Liver (tissue), 10 donors: ENCODE measurements at places on chromosomes 6 and 20. TPM values are rescaled to one million over a fixed set of nuclear protein-coding genes. Genes with fewer than 3 reads are reported as not detected.

GRCh38 chr6:95227351-95227750, 350.0 kb upstream of the MANEA start:
- no peaks in the 10 kb centered on the region for H3K4me1 ChIP-seq
- DNase-seq: no peak
- no peak overlapping the region for H3K4me3 ChIP-seq
- peaks cover 5% of the 10 kb centered on the region for H3K27me3 ChIP-seq
- no peaks in the 10 kb centered on the region for H3K36me3 ChIP-seq
- H3K27ac ChIP-seq: no peak overlapping the region

DNA sequence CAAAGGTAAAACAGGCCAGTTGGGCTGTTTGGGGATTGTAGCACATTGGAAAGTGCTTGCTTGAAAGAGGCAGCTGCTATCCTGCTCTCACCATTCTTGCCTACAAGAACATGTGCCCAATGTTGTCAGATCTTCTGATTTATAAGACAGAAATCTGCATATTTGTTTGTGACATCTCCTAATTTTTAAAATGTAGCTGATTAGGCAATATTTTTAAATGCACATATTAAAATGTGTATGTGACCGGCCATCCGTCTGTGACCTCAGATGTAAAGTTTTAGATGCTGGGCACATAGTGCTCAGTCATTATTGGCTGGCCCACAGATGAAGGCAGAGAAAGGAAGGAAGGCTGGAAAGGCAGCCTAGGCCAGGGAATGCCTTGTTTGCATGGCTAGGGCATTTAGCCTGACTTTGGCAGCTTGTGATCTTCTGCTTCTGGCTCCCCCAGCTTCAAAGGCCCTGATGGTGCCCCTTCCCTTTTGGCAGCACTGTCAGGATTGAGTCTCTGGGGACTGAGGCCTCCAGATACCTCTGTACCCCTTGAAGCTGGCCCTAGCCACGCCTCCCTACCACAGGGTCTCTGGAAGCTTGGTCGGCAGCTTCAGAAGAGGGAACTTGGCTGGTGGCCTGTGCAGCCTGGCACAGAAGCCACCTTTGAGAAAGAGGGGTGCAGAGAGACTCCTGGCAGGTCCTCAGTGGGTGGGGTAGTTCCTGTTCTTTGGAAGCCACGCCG, 6.4 kb downstream of the SNPH start:
- no peak overlapping the region for H3K27ac ChIP-seq
- H3K36me3 ChIP-seq: no peaks in the 10 kb centered on the region
- no peaks in the 10 kb centered on the region for H3K27me3 ChIP-seq

- H3K36me3 ChIP-seq: peaks cover 1% of the 10 kb centered on the region
- no peak for DNase-seq
- H3K4me1 ChIP-seq: peaks cover 7% of the 10 kb centered on the region
- no peaks in the 10 kb centered on the region for H3K27me3 ChIP-seq
- no peak overlapping the region for H3K4me3 ChIP-seq
- H3K27ac ChIP-seq: no peak overlapping the region
These were observed 27.1 kb downstream of the CDYL start for GRCh38 chr6:4803343-4803744.

DNA sequence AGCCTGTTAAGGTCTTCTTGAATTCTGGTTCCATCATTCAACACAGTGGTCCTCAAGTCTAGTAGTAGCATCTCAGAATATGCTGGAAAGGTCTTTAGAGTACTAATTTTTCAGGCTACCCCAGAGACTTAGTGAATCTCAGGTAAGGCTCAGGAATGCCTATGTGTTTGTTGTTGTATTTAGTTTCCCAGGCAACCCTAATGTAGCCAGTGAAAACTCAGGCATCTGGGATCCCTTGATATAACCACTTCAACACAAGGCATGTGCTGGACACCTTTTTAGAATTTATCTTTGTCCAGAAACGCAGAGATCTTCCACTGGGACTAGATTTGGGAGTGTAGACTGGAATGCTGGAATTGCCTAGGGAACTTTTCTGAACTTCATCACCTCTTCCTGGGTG, 597.9 kb upstream of the FLRT3 start:
- H3K4me1 ChIP-seq: no peaks in the 10 kb centered on the region
- no peak for DNase-seq
- H3K4me3 ChIP-seq: no peak overlapping the region

DNA sequence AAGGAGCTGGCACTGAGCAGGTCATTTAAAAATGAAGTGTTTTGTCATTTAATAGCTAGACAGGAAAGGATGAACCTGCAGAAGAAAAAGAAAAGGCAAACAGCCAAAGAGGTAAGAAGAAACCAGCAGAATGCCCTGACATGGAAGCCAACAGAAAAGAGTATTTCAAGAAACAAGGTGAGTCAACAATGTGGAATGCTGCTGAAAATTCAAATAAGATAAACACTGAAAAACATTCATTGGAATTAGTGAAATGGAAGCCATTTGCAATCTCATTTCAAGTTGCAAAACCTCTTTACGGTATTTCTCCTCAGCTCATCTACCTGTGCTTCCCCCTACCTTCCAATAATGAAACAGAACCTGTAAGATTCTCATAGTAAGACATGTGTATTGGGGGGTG, 59.6 kb downstream of the RWDD2A start:
- no peak overlapping the region for H3K4me3 ChIP-seq
- H3K27me3 ChIP-seq: no peaks in the 10 kb centered on the region
- DNase-seq: no peak
- peaks cover 5% of the 10 kb centered on the region for H3K4me1 ChIP-seq
- no peak overlapping the region for H3K27ac ChIP-seq

GRCh38 chr6:36714511-36714910, 16.9 kb downstream of the RAB44 start:
- no peaks in the 10 kb centered on the region for H3K36me3 ChIP-seq
- H3K27me3 ChIP-seq: no peaks in the 10 kb centered on the region
- no peak overlapping the region for H3K27ac ChIP-seq
- H3K4me3 ChIP-seq: no peak overlapping the region
- DNase-seq: no peak

- no peaks in the 10 kb centered on the region for H3K27me3 ChIP-seq
These were observed 46.3 kb downstream of the MCM8 start for GRCh38 chr20:5996765-5997164.

DNA sequence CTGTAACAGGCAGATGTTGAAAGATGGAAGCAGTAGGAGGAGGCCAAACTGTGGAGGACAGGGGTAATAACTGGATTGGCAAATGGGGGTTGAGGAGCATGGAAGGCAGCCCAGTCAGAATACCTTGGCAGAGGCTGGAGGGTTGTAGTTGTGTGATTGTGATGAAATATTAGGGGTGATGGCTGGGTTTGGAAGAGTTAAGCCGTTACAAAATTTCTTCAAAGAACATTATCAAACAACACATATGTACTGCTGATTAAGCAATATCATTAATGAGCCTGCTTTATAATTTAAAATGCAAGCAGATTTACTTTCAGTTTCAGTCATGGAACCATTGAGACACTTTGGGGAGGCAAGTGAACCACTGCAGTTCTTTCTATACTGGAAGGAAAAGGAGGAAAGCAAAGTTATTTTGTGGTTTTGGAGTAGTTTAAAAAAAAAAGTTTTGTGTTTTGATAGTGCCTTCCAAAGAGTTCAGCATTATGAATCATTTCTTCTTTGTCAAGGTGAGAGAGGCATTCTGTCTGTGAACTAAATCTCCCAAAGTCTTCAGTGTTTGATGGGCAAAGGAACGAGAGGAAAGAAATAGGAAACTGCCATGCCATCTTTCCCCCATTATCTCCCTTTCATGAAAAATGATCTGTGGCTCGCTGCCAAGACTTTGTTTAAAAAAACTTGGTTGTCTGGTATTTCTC, 20.7 kb downstream of the FOXO3 start:
- no peaks in the 10 kb centered on the region for H3K27me3 ChIP-seq
- peak overlapping the region; percentile 59 for H3K27ac ChIP-seq
- peaks cover 2% of the 10 kb centered on the region for H3K36me3 ChIP-seq
- peaks cover 59% of the 10 kb centered on the region for H3K4me1 ChIP-seq
- DNase-seq: no peak

- no peaks in the 10 kb centered on the region for H3K27me3 ChIP-seq
- H3K36me3 ChIP-seq: no peaks in the 10 kb centered on the region
- no peaks in the 10 kb centered on the region for H3K4me1 ChIP-seq
- H3K4me3 ChIP-seq: no peak overlapping the region
- DNase-seq: no peak
These were observed 43.0 kb downstream of the TSPYL4 start for GRCh38 chr6:116210750-116211425.

DNA sequence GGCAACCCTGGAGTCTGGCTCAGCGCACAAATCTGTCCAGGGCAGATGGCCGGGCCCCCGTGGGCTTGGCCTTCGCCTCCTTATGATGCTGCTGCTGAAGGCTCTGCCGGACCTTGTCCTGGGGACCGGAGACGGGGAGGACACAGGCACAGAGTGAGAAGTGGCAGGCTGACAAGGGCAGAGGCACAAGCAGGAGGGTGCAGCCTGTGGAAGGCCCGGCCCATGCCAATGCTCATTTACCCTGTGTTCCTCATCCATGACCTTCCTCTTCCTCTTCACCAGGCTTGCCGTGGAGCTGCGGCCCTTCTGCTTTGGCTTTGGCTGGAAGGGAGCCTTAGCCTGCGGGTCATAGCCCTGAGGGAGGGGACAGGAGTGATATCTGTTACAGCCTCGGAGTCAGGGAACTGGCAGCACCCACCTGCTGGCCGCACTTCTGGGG, 2.4 kb downstream of the B3GALT4 start:
- peaks cover 2% of the 10 kb centered on the region for H3K4me1 ChIP-seq
- no peak for DNase-seq
- no peak overlapping the region for H3K4me3 ChIP-seq

DNA sequence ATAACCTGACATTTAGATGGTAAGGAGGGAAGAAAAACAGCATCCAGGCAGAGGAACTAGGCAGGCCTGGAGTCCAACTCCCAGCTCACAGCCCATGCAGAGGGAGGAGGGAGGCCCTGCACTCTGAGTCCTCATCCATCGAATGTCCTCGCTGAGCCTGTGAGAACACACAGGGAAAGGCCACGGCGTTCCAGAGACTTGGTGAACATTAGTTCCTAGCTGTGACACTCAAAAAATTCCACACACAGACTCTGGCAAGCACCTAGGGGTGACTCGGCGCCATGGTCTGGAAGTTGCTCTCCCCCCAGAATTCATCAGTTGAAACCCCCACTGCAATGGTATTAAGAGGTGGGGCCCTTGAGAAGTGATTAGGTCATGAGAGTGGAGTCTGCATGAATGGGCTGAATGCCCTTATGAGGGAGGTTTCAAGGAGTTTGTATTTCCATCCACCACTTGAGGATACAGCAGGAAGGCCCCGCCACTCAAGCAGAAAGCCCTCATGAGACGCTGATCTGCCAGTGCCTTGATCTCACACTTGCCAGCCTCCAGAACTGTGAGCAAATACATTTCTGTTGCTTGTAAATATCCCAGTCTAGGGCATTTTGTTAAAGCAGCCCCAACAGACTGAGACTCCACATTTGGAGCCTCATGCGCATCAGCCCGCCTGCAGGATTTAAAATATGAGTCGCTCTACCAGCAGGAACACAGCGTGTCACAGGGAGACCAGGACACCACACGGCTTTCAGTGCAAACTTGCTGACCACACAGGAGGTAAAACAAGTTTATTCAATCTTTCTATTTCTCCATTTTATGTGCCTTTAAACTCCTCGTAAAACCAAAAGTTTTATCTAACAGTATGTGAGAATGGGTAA, 73.9 kb downstream of the WDR27 start:
- H3K36me3 ChIP-seq: peaks cover 15% of the 10 kb centered on the region
- H3K4me3 ChIP-seq: no peak overlapping the region
- no peak for DNase-seq

DNA sequence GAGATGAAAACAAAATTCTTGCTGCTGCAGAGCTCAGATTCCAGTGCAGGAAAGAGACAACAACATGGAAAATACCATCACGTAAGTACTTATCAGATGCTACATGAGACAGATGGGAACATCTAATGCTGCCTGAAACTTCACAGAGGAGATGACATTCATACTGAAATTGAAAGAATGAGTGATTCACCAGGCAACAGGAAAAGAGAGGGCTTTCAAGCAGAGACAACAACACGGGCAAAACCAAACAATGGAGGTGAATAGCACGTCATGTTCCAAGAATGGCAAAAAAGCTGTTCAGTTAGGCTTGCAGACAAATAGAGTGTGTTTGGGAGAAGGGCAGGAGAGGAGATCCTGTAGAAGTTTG, 39.3 kb downstream of the GTF2H5 start:
- H3K36me3 ChIP-seq: no peaks in the 10 kb centered on the region
- H3K27me3 ChIP-seq: no peaks in the 10 kb centered on the region
- no peak for DNase-seq
- H3K4me1 ChIP-seq: no peaks in the 10 kb centered on the region
- no peak overlapping the region for H3K27ac ChIP-seq
- no peak overlapping the region for H3K4me3 ChIP-seq

DNA sequence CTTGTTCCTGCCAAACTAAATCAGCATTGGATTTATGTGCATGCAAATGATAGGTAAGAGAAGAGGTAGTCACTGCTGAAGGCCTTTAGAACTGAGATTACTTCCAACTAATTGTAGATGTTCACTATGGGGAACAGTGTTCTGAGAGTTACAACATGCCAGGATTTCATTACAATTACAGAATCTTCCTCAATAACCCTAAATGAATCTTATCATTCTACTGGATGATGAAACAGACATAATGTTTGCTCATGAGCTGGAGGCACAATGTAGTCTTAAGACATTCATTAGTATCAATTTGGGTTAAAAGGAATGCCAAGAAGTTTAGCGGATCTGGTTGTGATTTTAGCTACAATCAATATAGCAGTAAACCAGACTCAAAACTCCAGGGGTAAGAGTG, 248.9 kb upstream of the THEMIS start:
- no peak overlapping the region for H3K4me3 ChIP-seq
- H3K36me3 ChIP-seq: no peaks in the 10 kb centered on the region
- no peaks in the 10 kb centered on the region for H3K4me1 ChIP-seq
- no peaks in the 10 kb centered on the region for H3K27me3 ChIP-seq
- H3K27ac ChIP-seq: no peak overlapping the region
- DNase-seq: no peak

GRCh38 chr20:47765691-47766594, 19.3 kb downstream of the SULF2 start:
- H3K27me3 ChIP-seq: no peaks in the 10 kb centered on the region
- no peak overlapping the region for H3K4me3 ChIP-seq
- DNase-seq: no peak
- H3K4me1 ChIP-seq: no peaks in the 10 kb centered on the region

- H3K4me1 ChIP-seq: peaks cover 58% of the 10 kb centered on the region
- H3K4me3 ChIP-seq: no peak overlapping the region
- no peak for DNase-seq
- no peak overlapping the region for H3K27ac ChIP-seq
- no peaks in the 10 kb centered on the region for H3K36me3 ChIP-seq
- no peaks in the 10 kb centered on the region for H3K27me3 ChIP-seq
These were observed 6.7 kb downstream of the BCLAF1 start for GRCh38 chr6:136282906-136283305.

The TGM3 gene
- polyA plus RNA-seq: 0.28 TPM

The B4GALT5 gene
- 14.8 TPM for polyA plus RNA-seq

The CITED2 gene
- 14.5 TPM for polyA plus RNA-seq

The TGM2 gene
- polyA plus RNA-seq: 106 TPM

The ZC3H12D gene
- 0.07 TPM for polyA plus RNA-seq

The SLCO4A1 gene
- polyA plus RNA-seq: 1.3 TPM

The HLA-DRA gene
- 145 TPM for polyA plus RNA-seq

The ZC2HC1B gene
- polyA plus RNA-seq: not detected

The ADA gene
- polyA plus RNA-seq: 3.1 TPM

The OLIG3 gene
- not detected for polyA plus RNA-seq

The SIRPB1 gene
- polyA plus RNA-seq: 0.47 TPM
